Stimulated activated CD4-positive, alpha-beta T cell treated with anti-CD3 and anti-CD28 coated beads, Interleukin-15, amount 100 ng/mL, for 24 hours (primary cell): ENCODE measurements at places on chromosomes 12 and 14.

- DNase-seq: no peak
These were observed 44.1 kb downstream of the LRTM2 start for GRCh38 chr12:1864456-1864855.

GRCh38 chr12:125604976-125605375 is 539.7 kb downstream of the AACS start:
- no peak for DNase-seq

DNA sequence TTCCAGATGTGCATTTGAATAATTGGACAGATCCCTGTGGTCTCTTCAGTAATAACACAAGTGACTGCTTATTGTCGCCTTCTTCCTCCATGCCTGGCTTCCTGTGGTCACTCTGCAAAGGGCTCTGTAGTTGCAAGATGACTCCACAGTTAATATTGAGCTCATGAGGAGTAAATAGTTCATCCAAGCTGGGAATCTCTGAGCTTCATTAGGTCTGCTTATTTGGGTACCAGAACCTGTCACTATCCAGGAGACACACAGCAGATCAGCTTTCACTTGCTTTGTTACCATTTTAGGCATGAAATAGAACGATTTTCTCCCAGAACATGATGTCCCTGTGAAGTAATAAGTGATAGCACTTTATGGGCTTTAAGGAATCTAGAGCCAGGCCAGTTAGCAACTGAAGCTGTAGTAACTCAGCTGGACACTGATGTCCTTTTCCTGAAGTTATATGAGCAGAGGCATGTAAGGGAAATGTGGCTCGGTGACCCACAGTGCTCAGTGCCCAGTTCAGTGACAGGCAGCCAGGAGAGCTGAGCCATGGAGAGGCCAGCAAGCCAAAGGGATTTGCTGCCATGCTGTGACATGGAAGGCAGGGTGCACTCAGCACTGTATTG is 50.1 kb downstream of the CRADD start:
- no peak for DNase-seq

- DNase-seq: peak; percentile 9
These were observed 32.7 kb downstream of the RTRAF start for GRCh38 chr14:52021957-52022600.
